Iris pigment epithelial cell (primary cell): ENCODE measurements at places on chromosomes 2 and 18.

- no peak for DNase-seq
These were observed 59.6 kb downstream of the CSRNP3 start for GRCh38 chr2:165529130-165529529.

DNA sequence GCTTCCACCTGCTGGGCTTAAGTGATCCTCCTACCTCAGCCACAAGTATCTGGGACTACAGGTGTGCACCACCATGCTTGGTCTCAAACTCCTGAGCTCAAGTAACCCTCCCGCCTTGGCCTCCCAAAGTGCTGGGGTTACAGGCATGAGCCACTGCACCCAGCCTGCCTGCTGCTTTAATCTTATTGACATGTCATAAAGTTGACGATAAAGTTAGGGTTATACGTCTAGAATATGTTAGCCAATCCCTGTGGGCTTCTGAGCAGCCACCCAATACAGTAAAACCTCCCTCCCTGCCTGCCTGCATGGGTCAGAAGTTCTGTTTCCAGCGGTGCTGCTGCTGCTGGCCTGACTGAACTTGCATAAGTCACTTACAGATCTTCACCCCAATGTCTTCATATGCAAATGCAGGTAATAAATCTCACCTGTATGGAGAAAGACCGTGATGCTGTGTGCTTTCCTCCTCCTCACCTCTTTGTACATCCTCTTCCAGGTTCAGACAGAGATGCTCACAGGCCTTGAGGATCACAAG, 30.1 kb downstream of the TGIF1 start:
- no peak for DNase-seq

DNA sequence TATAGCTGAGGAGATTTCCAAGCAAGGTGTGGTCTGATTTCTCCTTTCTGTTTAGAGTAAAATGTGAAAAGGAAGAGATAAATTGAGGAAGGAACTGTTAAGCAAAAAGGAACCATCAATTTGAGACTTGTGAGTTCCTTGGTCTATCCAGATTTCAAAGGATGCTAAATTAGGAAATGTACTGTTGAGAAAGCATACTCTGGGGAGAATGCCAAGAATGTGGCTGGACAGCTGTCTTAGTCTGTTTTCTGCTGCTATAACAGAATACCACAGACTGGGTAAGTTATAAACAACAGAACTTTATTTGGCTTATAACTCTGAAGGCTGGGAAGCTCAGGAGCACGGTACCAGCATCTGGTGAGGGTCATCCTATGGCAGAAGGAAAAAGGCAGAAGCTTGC, 1097.2 kb downstream of the TDRD15 start:
- no peak for DNase-seq

DNA sequence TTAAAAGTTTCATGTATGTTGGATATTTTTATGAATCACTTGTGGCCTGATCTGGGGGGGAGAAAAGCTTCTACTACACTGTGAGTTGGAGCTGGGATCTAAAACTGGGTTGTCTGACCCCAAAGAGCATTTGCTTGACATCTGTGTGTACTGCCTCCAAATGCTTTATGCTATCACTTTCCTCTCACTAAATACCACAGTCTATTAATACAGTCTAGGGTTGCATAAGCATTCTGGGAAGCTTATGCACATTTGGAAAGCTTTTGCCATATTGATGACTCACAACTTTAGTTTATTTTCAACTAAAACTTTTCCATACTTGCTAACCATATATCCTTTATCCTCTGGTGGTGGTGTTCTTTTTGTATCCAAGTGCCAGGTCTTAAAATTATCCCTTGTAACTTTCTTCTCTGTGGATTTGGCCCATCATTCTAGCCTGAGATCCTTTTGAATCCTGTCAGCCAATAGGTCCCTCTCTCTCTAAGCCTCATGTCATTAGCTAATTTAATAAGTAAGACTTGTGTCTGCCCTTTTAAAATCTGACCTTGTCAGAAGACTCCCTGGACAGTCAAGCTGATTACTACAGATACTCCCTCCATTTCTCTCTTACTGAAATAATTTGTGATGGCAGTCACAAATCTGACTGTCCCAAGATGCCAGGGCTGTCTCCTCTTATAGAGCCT, 72.7 kb downstream of the NXPH2 start:
- peak; percentile 92 for DNase-seq

DNA sequence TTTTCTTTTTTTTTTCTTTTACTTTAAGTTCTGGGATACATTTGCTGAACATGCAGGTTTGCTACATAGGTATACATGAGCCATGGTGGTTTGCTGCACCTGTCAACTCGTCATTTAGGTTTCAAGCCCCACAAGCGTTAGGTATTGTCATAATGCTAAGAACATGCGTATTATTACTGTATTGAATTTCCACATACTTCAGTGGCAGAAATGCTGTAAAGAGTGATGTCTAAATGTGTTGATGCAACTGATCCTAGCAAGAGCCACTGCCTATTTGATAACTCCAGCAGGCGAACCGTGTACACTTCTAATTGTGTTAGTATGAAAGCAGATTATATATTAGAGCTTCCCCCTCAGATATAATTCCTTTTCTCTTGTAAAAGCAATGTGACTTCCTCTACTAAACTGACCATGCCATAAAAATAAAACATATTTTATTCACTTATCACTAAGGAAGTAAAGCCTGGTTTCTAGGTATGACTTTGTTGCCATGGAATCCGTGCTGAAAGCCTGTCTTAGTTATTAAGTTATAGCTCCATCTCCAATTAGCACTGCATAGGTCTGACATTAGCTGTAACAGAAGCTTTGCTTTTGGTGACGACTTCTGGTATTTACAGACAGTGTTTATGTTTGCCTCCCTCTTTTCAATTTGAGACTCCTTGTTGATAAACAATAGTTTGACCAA, 280.0 kb downstream of the GALR1 start:
- no peak for DNase-seq

GRCh38 chr2:204491528-204491927, 53.7 kb upstream of the PARD3B start:
- peak; percentile 20 for DNase-seq

- no peak for DNase-seq
These were observed 346.7 kb downstream of the RND3 start for GRCh38 chr2:150140777-150141176.

- DNase-seq: no peak
These were observed 572 bp downstream of the INPP4A start for GRCh38 chr2:98445177-98445682.

- DNase-seq: no peak
These were observed 30.9 kb downstream of the SMCHD1 start for GRCh38 chr18:2686349-2686968.

DNA sequence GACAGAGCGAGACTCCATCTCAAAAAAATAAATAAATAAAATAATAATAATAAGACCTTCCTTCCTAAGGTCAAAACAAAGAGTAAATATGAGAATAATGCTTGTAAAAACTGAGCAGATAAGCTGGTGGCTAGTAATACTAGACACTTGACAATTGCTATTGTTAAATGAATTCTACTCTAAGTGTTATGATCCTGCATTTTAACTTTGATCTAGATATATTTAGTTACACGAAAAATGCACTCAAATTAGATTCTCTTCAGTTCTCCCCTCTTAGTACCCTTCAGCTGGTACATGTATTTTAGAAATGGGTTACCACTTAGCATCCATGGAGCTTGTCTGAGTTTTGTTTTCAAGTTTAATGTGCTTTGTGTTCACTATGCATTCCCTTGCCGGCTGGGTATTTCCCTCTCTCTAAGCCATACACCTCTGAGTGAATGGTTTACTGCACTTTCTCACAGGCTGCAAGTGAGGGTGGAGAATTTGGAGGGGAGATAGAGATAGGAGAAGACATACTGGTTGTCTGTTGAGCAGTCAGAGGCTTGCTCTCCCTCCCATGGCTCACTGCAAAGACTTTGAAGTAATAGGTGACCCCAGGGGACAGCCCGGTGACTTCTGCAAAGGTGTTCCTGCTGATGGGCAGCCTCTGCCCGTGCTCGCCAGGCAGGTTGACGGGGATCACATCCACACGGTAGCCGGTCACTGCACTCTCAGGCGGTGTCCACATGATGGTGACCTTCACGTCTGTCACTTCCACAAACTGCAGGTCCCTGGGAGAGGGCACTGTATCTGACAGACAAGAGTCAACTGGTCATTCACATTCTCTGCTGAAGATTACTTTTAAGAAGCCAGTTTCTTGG, 29.9 kb downstream of the FN1 start:
- no peak for DNase-seq

DNA sequence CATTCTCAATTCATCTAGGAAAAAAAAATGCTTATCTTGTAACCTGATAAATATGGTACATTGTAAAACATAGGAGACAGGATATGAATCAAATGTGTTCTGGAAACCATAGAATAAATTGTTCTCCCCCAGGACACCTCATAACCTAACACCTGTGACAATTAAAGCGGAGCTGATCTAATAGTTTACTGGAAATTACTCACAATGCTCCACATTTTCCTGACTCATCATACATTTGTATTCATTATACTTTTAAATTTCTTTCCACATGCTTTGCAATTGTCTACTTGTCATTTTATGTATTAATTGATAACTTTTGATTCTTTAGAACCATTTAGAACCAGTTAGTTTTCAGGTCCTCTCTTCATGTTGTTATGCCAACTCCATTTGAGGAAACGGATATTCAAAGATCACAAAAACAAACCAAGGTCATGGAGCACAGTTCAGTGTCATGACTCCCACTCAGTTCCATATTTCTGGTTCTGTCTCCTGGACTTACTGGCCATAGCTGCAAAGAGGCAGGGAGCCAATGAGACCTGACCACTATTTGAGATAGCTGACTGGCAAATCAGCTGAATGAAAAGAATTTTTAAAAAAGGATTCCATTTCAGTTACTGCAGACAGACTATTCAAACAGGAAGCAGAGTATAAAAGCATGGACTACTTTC, 128.5 kb downstream of the CALCRL start:
- peak; percentile 40 for DNase-seq
